HuH-7.5 (cell line): ENCODE measurements at places on chromosomes 2 and 18.

DNA sequence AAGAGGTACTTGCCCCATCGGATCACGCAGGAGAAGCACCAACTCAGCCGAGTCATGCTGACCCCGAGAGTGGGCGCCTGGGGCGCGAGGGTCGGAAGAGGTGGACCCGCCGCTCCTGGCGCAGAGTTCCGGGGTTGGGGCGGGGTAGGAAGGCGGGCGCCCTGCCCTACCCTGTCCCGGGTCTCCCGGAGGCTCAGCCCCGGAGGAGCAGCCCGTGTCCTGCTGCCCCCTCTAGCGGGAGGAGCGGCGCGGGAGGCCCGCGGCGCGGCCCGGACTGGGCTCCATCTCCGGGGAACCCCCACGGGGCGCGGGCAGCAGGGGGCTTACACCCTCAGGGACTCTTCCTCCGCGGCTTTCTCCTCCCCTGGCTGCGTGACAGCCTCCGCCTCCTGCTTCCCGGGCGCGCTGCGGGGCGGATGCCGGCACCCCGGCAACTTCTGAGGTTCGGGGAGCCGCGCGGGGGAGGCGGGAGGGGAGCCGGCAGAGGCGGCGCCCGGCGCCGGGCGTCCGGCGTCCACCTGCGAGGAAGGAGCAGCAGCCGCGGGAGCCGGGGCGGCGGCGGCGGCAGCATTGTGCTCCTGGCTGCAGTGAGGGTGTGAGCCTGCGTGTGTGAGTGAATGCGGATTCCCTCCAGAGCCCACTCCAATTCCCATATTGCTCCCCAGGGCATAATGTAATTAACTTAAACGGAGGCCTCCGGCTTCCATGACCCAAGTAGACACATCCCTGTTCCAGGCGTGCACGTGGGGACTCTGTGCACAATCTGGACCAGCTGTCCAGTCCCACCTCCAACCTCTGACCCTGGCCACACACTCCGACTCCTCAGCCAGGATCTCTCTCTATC lies 7.6 kb upstream of the TNS1 start:
- DNase-seq = peak; percentile 89

DNA sequence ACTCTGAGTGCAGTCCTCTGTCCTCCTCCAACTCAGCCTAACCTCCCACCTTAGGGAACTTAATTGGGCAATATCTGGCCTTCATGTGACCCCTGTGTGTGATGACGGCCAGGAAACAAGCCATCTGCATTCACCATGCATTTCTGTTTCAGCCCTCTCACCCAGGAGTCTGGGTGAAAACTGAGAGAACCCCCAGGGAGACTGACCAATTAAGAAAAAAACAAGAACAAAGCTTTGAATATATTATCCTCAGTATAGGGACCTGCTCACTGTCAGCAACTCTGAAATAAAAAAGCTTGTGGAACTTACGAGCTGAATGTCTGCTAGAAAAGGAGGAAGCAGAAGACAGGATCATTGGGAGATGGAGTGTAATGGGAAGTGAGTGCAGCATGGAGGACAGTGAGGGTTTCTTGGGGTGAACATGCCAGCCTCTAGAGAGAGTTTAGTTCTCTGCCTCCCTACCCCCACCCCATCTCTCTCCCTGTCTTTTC lies 9.5 kb downstream of the MAPRE2 start:
- DNase-seq = no peak

DNA sequence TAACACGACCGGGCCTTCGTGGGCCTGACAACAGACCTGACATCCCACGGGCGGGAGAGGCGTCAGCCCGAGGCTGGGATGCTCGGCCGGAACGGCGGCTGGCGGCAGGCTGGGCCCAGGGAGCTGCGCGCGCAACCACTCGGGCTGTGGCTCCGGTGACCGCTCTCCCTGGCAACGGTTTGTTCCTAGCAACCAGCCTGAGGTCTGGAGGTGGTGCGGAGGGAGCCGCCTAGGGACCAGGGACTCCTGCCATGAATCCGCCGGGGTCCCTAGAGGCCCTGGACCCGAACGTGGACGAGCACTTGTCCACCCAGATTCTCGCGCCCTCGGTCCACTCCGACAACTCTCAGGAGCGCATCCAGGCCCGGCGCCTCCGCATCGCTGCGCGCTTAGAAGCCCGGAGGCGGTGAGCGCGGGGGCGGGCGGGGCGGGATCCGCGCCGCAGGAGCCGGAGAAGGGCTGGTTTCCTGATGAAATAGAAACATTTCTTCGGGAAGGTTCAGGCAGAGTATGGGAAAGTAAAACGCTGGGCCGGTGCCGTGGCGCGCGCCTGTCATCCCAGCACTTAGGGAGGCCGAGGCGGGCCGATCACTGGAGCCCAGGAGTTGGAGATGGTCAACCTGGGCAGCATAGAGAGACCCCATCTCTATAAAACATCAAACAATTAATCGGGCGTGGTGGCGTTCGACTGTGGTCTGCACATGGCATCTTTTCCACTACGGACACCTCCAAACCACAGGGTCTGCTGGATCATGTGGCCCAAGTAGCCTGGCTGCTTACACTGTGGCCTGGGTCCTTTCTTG lies at the start of gene DRC1:
DRC1 (plus strand) TSS at position 182 of the 803 bp plus-strand sequence; CDS start at position 252, 70 bp downstream.
- DNase-seq = peak; percentile 72

DNA sequence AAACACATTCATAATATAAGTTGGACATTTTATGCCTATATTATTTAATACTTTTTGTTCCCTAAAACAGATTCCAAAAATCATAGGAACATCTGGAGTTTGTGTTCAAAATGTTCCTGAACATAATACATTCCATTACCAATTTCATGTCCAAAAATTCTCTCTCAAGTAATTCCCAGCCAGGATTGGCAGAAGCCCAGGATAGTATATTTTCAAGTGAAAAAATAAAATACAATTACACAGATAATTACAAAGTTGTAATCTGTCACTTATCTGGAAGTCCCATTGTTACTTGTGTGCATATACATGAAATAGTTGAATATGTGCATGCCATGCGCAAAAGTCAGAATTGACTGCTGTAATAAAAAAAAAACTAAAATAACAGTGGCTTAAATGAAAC lies 5.2 kb upstream of the SCN7A start:
- no peak for DNase-seq

- DNase-seq = no peak
Observed at GRCh38 chr18:48558248-48558647, 19.4 kb downstream of the CTIF start.

DNA sequence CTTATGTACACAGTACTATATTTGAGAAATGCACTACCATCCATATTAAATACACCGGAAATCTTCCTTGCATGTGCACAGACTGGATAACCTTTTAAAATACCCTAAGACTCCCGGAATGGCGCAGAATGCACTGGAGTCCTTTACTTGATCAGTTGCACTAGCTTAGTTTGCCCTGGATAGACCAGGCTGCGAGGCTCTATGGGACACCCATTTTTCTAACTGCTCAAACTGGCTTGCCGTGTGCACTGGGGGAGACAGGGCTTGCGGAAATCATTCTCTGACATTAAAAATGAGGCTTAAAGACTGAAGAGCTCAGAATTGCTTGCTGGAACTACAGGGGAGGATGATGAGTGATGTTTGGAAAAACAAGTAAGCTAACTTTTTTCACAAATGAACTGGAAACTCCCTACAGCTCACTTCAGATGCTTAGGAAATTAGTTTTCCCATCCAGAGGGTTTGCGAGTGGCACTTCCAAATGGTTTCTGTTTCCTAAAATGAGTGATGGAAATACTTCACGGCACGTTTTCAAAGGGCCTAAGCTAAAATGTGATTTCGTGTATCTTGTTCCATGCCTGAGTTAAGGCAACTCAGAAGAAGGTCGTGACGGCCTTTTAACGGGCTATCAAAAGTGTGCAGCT lies 2.7 kb downstream of the NCK2 start:
- DNase-seq = no peak

DNA sequence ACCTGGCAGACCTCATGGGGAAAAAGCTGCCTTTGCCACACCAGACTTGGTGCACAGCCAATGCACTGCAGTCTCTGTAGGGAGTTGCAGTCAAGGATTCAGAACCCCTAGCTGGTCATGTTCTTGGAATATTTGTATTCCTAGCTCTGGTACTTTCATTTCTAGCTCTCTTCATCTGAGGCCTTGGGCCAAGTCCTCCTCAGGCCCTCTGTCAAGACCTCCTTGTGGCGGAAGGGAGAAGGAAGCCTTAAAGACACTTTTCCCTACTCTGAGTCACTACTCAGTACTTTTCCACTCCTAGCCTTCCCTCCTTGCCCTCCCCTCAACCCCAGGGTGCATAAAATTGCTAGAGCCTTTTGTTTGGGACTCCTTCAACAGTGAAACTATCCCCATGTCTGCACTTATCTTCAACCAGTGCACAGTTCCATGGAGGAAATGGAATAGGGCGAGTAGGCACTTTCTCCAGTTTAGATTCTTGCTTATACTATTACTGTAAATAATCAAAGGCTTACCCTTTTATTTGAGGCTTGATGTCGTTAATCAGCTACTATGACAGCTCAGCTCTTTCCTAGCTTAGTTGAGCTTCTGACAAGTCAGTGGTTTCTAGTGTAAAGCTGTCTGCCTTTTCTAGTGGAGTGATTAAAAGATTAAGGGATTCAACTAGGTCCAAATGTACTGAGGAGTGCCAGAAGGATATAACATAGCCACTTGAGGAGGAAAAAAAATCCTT lies 15.8 kb downstream of the M1AP start:
- no peak for DNase-seq

- DNase-seq = no peak
Observed at GRCh38 chr2:108451976-108452375, 3.0 kb downstream of the GCC2 start.

- DNase-seq = no peak
Observed at GRCh38 chr18:676736-677135, 19.3 kb downstream of the TYMS start.

GRCh38 chr2:85504778-85505261 lies 34.1 kb upstream of the MAT2A start:
- DNase-seq = no peak

DNA sequence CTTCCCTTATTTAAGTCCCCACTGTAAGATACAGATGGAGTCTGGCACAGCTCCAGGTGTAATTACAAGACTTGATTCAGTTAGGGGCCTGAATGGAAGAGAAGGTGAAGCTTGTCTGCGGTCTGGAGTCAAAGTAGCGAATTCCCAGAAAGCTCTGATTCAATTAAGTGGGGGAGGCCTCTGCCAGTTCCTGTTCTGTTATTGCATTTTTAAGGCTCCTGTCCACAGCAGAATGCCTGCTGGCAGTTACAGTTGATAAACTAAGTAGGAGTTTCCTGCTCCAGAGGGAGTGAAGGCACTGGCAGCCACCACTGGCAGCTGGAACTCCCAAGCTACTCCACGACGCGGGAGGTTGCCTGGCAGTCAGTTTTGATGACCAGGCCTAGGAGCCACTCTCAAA lies 181.1 kb downstream of the SOCS6 start:
- no peak for DNase-seq

DNA sequence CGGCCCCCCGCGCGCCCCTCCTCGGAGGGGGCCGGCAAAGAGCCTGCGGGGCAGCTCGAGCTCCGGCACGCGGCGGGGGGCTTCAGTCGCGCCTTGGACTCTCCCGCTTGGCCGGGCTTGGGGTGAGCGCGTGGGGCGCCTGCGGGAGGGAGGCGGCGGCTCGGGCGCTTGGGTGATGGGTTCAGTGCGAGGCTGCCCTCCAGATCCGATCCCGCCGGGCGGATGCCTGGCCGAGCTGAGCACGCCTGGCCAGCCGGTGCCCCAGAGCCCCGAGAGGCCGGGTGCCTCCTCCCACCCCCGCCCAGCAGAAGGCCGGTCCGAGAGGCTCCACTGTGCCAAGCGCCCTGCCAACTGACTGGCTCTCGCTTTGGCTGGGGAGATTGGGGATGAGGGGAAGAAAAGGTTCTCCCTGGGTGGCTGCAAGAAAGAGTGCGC lies 273 bp upstream of the NXPH2 start:
- no peak for DNase-seq

DNA sequence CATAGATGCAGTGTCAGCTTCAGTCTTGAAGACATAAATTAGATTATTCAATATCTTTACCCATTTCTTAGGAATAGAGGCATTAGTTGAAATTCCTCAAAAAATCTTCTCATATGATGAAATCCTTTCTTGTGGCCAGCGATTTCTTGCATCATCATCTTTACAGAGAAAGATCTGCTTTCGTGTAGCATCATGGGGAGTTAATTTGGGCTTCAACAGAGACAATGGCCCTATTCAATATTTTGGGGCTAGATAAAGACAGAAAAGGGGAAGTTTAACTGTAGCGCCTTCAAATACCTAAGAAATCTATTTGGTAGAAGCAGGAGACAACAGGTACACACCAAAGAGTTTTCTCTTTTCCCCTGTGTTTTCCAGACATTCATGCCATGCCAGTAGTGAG lies 73.8 kb downstream of the TGFA start:
- DNase-seq = no peak

- DNase-seq = no peak
Observed at GRCh38 chr18:523561-523960, 23.1 kb upstream of the COLEC12 start.

DNA sequence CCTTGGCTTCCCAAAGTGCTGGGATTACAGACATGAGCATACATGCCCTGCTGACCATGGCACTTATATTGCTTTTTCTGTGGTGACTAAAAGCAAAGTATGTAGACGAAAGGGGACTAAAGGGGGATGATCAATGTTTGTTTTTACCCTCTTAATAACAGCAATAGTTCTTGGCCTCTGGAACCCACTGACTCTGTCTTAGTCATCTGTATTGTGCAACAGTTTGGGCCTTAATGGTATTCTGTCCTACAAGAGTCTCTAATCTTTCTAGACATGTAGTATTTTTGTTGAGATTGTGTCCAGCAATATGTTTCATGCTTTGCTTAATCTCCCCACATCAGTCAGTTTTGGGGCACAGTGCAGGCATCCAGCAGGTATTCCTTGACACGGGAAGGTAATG lies 359.9 kb upstream of the FANCL start:
- DNase-seq = no peak

GRCh38 chr2:49616800-49617199 lies 462.5 kb upstream of the FSHR start:
- DNase-seq = no peak

- DNase-seq = no peak
Observed at GRCh38 chr2:100294162-100294497, 28.2 kb downstream of the LONRF2 start.

GRCh38 chr2:72579591-72580180 lies 246.1 kb downstream of the EXOC6B start:
- DNase-seq = no peak

- DNase-seq = no peak
Observed at GRCh38 chr2:230946429-230947234, 21.6 kb upstream of the GPR55 start.

GRCh38 chr2:84959566-84960506 lies 11.1 kb upstream of the KCMF1 start:
- DNase-seq = no peak

- DNase-seq = no peak
Observed at GRCh38 chr2:109058191-109058632, 69.2 kb upstream of the EDAR start.

- DNase-seq = no peak
Observed at GRCh38 chr2:16059393-16060016, 119.2 kb downstream of the MYCN start.
